8988T (cell line): ENCODE measurements at places on chromosomes 1 and 21.

DNA sequence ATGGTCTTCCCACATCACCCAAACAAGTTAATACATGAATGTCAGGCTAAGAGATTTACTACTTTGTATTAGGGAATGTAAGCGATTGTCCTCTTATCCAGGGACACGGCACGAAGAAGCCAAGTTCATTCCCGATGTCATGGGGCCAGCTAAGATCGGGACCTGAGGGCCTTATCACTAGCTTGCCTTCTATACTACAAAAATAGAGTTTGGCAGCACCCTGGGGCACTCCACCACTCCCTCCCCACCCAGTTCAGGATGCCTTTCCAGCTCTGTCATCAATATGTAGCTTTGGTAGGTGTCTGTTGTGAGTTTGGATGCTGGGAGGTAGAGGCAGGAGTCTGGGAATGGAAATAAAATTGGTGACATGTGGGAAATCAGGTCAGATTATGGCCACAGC, 197.5 kb downstream of the ATG4C start:
- no peak for DNase-seq

DNA sequence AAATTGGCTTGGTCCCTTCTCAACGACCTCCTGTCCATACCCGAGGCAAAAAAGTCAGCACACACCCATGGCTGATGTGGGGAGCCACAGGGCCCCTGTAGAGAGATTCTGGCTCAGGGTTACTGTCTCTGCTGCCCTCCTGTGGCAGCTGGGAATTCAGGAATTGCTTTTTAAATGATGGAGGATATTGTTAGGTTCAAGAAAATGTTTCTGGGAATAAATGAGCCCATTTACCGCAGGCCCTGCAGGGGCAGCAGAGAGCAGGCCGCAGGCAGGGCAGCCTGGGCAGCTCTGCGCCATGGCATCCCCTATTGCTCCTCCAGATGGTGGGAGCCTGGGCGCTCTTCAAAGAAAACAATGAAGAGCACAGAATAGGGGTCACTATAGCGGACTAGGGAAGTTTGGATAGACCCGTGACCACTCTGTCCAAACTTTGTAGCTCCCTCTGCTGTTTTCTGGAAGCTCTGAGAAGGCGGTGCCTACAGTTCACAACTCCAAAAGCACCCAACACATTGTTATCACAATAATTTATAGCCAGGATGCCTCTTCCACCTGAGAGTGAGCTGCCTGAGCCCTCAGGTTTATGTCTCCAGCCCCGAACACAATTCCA, 201.1 kb downstream of the BACH1 start:
- peak; percentile 20 for DNase-seq

DNA sequence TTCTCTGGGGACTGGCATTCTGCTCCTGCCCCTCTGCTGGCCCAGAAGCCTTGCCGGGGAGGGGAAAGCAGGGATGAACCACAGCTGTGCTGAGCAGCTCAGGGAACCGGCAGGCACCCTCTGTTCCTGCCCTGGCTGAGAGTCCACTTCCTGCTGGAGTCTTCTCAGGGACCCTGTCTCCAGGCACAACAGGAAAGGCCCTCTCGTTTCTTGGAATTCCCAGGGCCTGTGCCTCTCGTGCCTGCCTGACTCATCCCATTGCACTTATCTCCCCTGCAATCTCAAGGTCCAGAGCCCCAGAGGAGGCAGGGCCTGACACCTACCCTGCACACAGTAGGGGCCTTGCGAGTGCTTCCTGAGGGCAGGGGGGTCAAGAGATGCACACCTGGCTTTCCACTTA, 1.1 kb upstream of the EDN2 start:
- peak; percentile 58 for DNase-seq

DNA sequence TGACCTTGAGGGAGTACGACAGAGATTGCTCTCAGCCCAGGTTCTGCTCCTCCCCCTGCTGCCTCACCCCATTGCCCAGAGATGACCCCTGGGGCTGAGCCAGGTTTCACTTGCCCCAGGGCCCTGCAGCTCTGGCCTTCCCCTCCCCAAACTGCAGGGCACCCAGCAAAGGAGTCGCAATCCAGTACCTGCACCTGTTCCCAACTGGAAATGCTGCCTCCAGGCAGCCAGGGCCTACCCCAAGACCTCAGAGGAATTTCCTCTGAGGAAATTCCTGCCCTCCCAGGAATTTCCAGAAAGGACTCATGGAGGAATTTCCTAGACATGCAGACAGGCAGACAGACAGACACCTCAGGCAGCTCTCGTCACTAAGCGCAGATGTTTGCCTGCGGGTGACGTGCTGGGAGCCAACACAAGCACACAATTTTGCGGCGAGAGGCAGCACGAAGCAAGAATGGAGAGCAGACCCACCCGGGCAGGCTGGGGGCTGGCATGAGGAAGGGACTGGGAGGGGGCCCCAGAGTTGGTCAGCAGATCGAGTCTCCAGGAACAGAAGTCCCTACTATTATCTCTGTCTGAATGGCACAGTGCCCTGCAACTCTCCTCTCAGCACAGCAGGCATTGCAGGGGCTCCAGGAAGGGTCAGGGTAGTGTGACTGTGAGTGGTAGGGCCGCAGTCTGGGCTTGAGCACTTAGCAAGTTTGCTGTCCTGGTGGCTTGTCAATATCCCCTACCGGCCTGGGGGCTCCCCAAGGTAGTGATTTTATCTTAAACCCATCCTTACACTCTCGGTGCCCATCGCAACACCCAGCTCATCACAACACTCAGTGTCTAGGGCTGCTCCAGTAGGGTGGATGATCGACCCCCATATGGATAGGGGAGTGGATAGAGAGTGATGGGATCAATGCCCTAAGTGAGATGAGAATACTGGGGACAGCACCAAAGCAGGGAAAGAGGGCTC, 2.9 kb upstream of the EFNA1 start:
- DNase-seq: peak; percentile 63

GRCh38 chr1:182806015-182806678, 16.6 kb downstream of the NPL start:
- DNase-seq: no peak

DNA sequence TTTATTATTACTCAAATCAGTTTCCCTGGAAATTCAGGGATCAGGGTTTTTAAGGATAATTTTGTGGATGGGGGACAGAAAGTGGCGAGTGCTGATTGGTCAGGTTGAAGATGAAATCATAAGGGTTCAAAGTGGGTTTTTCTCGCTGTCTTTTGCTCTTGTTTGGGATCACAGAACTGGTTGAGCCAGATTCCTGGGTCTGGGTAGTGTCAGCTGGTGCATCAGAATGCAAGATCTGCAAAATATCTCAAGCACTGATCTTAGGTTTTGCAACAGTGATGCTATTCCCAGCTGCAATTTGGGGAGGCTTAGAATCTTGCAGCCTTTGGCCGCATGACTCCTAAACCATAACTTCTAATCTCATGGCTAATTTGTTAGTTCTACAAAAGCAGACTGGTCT, 9.3 kb downstream of the CHI3L2 start:
- DNase-seq: no peak

DNA sequence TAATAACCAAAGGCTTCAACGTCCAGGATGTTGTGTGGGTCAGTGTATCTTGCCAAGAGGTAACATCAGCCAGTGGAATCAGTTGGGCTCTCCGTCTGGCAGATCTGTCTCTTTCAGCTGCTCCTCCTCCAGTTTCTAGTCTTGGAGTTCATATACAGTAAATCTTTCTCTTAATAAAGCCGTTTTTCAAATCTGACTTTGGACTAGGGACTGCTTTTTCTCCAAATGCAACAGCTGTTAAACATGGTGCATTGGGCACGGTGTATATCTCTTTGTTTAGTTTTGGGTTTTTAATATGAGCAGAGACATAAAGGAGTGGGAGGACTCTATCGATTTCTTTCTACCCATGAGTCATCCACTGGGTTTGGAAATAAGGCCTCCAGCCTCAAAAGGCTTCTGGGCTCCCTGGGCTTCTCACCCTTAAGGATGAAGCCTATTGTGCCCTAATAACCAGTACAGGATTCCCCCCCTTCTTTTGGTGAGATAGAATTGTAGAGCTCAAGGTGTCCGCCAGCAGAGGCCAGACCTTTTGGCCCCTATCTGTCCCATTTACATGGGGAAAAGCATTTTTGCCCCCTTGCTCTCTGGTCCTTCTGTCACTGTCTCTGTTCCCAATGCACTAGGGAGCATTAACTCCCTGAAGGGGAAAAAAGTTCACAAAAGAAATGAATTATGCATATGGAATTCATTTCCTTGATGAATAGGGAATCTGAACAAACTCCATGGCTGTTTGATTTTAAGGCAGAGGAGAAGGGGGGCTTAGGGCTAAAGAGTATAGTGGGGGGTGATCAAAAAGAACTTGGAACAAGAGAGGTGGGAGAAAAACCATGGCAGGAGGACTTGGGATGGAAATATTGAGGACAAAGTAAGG, 86.0 kb downstream of the PBX1 start:
- DNase-seq: no peak

DNA sequence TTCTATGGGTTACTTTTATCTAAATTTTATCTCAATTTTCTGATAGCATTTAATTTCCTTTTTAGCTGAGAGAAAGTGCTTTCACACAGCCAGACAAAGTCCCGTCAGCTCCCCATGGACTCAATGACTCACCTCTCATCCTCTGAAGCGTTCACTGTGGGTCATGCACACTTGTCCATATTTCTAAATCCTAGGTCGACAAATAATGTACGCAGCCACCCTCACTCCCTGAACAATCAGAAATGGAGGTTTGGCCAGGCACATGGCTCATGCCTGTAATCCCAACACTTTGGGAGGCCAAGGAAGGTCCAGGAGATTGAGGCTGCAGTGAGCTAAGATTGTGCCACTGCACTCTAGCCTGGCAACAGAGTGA, 42.4 kb upstream of the COA6 start:
- no peak for DNase-seq

DNA sequence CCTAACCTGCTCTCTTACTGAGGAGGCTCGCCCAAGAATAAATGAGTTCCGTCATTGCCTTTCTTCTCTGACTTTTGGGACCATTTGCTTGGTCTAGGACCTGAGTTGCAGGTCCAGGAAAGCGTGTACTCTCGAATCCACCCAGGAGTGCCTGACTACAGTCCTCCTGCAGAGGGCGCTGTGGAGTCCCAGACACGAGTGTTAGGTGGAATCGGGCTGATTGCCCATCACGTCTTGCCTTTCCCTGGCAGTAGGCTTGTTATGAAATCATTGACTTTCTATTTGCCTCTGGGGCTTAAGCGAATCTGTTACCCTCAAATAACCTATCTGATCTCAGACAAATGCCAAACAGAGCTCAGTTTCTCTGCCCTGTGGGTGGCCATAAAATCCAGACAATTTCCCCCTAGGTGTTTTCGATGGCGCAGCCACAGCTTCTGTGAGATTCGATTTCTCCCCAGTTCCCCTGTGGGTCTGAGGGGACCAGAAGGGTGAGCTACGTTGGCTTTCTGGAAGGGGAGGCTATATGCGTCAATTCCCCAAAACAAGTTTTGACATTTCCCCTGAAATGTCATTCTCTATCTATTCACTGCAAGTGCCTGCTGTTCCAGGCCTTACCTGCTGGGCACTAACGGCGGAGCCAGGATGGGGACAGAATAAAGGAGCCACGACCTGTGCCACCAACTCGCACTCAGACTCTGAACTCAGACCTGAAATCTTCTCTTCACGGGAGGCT, at the start of gene IL20:
Gene IL20, plus strand, starts transcription at position 685 of the 733 bp plus-strand sequence. CDS start 230 bp downstream, outside the sequence.
- peak; percentile 13 for DNase-seq
